ENCODE measurements at places on chromosomes 12 and 14.

GRCh38 chr14:50773632-50774541, 57.1 kb downstream of the NIN start:
- DNase-seq, result peak; percentile 88

DNA sequence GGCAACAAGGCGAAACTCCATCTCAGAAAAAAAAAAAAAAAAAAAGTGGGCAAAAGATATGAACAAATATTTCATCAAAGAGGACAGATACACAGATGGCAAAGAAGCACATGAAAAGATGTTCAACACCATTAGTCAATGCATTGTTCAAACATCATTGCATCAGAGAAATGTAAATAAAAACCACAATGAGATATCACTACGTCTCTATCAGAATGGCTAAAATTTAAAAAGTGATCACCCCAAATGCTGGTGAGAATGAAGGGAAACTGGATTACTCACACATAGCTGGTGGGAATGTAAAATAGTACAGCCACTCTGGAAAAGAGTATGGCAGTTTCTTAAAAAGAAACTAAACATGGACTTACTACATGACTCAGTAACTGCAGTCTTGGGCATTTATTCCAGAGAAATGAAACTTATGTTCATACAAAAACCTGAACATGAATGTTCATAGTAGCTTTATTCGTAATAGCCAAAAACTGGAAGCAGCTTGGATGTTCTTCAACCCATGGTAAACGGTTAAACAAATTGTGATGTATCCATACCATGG, 3.6 kb downstream of the L2HGDH start:
- no peak for DNase-seq

- DNase-seq, result no peak
Measured at GRCh38 chr14:101508948-101509729, 52.2 kb upstream of the DIO3 start.

GRCh38 chr12:131764738-131765137, 53.8 kb downstream of the SFSWAP start:
- no peak for DNase-seq

- DNase-seq, result no peak
Measured at GRCh38 chr12:68036642-68037041, 47.4 kb downstream of the IFNG-AS1 start.

DNA sequence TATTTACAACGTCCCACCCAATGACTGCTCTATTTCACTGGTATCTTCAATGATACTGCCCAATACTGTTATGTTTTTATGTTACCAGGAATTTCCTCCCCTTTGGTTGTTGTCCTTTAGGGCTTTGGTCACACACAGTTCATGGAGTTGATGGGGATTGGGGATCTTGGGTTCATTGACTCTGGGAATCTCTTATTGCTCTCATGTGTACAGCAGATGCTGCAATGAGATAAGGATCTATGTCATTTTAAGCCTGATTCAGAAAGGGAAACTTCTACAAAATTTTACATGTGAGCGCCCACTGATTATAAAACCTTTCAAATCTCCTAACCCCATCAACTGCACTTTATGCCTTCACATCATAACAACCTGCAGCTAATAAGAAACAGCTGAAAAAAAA, 67.2 kb downstream of the FAR2 start:
- DNase-seq, result no peak

- DNase-seq, result peak; percentile 93
Measured at GRCh38 chr12:100266585-100266834, 369 bp downstream of the DEPDC4 start.

- peak; percentile 65 for DNase-seq
Measured at GRCh38 chr14:99524804-99525698, 43.8 kb downstream of the CCNK start.

DNA sequence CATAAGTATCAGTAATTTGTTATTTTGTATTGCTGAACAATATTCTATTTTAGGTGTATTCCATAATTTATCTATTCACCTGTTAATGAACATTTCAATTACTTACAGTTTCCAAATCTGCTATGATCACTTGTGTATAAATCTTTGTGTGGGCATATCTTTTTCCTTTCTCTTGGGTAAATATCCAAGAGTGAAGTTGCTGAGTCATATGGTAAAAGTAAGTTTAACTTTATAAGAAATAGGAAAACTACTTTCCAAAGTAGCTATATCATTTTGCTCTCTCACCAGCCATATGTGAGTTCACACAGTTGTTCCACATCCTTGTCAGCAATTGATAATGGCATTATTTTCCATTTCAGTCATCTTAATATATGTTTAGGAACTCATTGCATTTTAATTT, 66.6 kb upstream of the KITLG start:
- no peak for DNase-seq

- DNase-seq, result no peak
Measured at GRCh38 chr12:80802652-80803400, 86.1 kb downstream of the MYF5 start.

- DNase-seq, result no peak
Measured at GRCh38 chr12:121112496-121112895, 20.2 kb upstream of the P2RX7 start.

GRCh38 chr12:6613776-6614512, 6.8 kb upstream of the CHD4 start:
- peak; percentile 95 for DNase-seq

GRCh38 chr12:111942557-111942956, 70.4 kb downstream of the TMEM116 start:
- no peak for DNase-seq

- DNase-seq, result no peak
Measured at GRCh38 chr12:115886666-115887065, 390.8 kb downstream of the MED13L start.

GRCh38 chr12:114834621-114835020, 150.6 kb upstream of the TBX3 start:
- DNase-seq, result no peak

DNA sequence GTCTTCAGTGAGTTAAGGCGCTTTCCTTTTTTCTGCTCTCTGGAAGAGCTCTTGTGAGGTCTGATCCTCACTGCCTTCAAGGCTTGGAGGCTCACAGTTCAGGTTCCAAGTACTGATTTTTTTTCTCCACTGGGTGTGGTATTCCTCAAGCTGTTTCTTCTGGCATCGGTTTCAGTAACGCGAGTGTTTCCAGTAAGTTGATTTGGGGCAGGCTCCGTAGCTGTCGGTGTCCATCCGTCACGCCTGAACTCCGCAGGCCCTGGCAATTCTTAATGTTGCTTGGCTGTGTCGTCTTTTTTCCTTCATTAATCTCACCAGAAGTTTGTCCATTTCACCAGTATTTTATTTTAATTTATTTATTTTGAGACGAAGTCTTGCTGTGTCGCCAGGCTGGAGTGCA, 30.6 kb downstream of the LRCOL1 start:
- no peak for DNase-seq

DNA sequence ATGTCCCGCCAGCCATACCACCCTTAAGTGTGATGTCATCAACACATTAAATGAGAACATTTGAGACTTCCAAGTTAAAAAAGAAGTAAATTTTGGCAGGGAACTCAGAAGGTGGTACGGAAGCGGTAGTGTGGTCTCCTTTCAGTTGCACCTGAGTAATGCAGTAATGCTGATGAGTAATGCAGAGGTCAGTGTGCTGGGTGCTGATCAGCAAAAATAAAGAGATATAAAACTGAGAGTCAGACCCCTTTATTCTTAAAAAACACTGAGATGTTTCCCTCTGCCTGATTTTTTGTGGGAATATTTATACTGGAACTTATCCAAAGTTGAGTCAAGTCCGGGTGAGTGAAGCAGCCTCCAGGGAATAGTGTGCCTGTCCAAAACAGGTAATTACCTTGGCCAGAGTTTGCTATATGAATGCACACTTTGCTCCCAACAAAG, 370.6 kb upstream of the PRICKLE1 start:
- no peak for DNase-seq

DNA sequence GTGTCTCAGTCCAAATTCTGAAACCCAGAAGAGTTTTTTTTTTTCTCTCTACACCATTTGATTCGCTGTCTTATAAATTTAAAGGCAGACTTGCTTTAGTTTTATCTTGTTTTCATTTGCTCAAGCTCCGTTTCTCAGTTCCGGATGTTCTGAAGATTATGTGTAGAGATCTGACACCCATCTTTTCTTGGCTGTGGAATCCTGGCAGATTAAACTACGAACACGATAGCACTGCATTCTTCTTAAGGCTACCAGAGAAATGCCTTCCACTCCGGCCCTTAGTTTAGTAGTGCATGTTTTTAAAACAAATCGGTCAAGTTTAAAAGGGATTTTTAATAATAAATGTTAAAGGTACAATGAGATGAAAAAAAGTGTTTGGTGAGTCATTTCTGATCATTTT, 106.4 kb downstream of the LMO3 start:
- DNase-seq, result no peak

DNA sequence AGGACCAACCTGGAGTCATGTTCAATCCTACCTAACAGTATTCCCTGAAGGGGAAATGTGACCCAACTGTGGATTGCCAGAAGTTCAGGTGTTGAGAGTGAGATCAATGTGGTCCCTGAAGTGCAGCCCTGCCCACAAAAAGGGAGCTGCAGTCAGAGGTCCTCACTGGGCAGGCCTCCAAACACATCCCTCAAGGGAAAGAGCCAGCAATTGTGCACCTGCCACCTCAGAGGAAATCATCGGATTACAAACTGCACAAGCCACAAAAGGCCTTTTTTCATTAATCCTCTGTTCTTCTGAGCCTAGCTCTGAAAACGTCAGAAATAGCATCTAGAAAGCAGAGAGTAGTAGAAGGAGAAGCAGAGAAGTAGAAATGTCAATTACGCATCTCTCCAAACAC, 10.8 kb upstream of the MDM1 start:
- DNase-seq, result no peak

DNA sequence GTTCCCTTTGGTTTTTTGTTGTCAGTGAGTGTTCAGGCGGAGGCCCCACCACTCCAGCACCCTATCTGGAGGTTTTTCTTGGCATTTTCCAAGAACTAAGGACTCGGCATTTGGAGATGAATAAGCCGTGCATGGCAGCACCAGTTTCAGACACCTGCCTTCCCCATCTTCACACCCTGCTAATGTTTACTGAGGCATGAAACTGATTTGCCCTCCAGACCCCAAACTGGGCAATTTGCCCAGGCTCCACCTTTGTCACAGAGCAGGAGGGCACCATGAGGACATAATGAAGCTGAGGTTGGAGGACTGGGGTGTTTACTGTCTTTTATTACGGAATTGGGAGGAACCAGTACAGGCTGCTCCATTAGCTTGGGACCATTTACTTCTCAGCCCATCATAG, 113.4 kb downstream of the LGMN start:
- DNase-seq, result no peak
